ENCODE measurements at places on chromosomes 7 and 10. TPM values are rescaled to one million over a fixed set of nuclear protein-coding genes. Genes with fewer than 3 reads are reported as not detected.

- H3K36me3 ChIP-seq = no peaks in the 10 kb centered on the region
- H3K27ac ChIP-seq = peak overlapping the region; percentile 77
- DNase-seq = no peak
- peaks cover 25% of the 10 kb centered on the region for H3K4me1 ChIP-seq
Measured at GRCh38 chr10:71396084-71396710, 523 bp upstream of the CDH23 start.

NPC1L1 gene
- total RNA-seq = not detected

VPS37D gene
- total RNA-seq = 3.5 TPM

DNA sequence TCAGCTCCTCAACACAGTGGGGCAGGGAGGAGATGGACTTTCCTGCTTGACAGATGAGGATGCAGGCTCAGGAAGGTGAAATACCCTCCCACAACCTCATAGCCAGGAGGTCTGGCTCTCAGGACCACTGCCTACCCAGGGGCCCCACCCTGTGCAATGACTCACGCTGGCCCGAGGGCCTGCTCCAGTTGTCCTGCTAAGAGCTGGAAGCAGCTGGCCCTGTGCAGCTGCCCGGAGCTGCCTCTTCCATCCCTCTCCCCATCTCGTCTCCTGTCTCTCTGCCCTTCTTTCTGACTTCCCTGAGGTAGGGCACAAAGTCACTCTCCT is 123.9 kb downstream of the ZMIZ1 start:
- no peaks in the 10 kb centered on the region for H3K27me3 ChIP-seq
- DNase-seq = no peak
- H3K4me1 ChIP-seq = peaks cover 71% of the 10 kb centered on the region
- H3K4me3 ChIP-seq = no peak overlapping the region
- peak overlapping the region; percentile 48 for H3K27ac ChIP-seq

PGAM2 gene
- total RNA-seq = not detected

DNA sequence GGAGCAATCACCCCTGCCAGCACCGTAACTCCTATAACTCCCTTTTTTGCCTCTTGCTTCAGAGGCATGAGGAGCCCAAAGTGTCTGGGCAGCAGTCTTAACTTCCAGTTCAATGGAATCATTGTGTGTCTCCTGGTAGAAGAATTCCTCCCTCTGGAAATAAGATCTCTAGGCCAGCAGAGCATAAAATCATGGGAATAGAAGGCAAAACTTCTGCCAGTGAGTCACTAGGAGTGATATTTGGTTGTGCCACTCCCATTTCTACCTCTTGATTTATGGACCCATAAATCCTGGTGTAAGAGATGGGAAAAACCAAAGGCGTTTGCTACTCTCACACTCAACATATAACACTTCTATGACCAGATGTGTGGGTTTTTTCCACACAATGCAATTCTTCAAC is 104.9 kb upstream of the FAM180A start:
- H3K27me3 ChIP-seq = no peaks in the 10 kb centered on the region
- H3K4me1 ChIP-seq = no peaks in the 10 kb centered on the region
- no peak overlapping the region for H3K4me3 ChIP-seq
- no peak for DNase-seq
- H3K27ac ChIP-seq = no peak overlapping the region

DNA sequence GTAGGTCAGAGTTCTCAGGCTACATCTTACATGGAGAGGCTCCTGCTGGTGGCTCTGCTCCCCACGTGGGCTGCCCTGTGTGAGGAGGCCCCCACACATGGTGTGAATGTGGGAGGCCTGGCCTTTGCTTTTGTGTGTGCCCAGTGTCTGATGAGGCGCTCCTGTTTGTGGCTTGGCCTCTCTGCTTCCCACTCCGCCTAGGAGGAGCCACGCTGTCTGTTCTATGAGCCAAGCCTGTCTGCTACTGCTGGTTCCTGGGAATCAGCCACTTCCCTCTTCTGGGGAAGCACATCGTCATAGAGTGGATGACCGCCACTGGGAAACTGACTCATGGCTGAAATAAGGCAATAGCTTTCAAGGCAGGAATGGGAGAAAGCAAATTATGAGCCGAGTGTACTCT is 87.1 kb downstream of the CYP26A1 start:
- H3K36me3 ChIP-seq = no peaks in the 10 kb centered on the region
- H3K27ac ChIP-seq = no peak overlapping the region
- no peaks in the 10 kb centered on the region for H3K4me1 ChIP-seq

DNA sequence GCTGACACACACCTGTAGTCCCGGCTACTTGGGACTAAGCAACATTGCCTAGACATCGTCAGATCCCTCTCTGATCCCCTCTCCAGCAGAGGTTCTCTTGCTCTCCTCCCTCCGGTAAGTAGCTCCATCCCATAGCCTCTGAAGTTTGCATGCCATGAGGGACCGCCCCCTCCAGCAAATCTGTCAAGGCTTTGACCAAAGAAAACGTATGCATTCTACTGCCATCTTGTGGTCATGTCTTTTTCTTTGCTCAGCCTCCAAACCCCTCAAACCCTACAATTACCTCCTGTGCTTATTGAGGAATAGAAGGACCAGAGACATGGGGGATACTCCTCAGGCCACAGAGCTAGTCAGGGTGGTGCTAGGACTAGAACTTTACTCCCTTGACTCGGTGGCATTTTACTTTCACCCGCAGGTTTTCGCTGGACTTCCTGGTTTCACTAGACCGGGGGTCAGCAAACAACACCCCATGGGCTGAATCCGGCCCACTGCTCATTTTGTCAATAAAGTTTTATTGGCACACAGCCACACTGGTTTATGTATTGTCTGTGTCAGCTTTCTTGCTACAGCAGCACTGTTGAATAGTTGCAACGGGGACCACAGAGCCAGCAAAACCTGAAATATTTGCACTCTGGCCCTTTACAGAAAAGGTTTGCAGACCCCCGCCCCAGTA is 202.6 kb upstream of the FOXK1 start:
- H3K27me3 ChIP-seq = no peaks in the 10 kb centered on the region
- no peak overlapping the region for H3K27ac ChIP-seq
- no peak for DNase-seq
- no peak overlapping the region for H3K4me3 ChIP-seq
- no peaks in the 10 kb centered on the region for H3K36me3 ChIP-seq

DNA sequence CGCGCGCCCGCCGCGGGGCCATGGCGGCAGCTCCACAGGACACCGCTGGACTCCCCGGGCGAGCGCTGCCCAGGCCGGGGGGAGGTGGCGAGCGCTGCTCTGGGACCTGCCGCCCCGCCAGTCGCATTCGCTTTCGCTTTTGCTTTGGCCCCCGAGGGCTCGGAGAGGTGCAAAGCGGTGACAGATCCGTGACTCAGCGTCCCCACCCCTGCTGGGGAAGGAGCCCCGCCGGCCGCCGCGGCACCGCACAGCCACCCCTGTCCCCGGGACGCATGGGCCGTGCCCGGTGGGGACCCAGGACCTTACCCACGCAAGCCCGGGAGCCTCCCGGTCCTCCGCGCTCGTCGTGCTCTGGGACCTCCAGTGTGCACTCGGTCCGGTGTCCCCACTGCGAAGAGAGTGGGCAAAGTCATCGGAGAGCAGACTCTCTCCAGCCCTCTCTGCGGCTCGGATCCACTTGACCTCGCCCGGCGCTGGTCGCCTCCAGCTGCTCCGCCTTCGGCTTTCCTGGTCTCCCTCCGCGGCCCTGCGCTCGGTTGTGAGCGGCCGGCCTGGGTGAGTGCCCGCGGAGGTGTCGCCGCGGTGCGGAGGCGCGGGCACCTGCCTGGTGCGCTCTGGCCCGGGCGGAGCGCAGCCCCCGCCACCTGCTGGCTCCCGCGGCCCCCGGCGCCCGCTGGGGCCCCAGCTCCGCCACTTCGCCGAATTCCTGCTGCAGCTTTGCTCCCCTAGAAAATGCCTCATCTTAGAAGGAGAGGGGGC is at the start of gene IL15RA:
TSS of gene IL15RA (minus strand) at position 73 of the 759 bp plus-strand sequence. CDS start at position 22, 51 bp downstream.
- H3K27ac ChIP-seq = peak within 1 kb of the TSS; percentile 89
- peak; percentile 92 for DNase-seq
- H3K36me3 ChIP-seq = no peaks in the 10 kb centered on the region
- H3K4me1 ChIP-seq = peaks cover 10% of the 10 kb centered on the region
- H3K27me3 ChIP-seq = no peaks in the 10 kb centered on the region
- H3K4me3 ChIP-seq = peak within 1 kb of the TSS; percentile 79

XRCC2 gene
- total RNA-seq = 0.42 TPM

GRCh38 chr10:116741391-116742351 is 695 bp downstream of the HSPA12A start:
- peak overlapping the region; percentile 97 for H3K4me3 ChIP-seq
- H3K36me3 ChIP-seq = no peaks in the 10 kb centered on the region
- H3K27ac ChIP-seq = peak overlapping the region; percentile 96
- peaks cover 26% of the 10 kb centered on the region for H3K4me1 ChIP-seq
- no peak for DNase-seq

UNCX gene
- total RNA-seq = not detected

DNA sequence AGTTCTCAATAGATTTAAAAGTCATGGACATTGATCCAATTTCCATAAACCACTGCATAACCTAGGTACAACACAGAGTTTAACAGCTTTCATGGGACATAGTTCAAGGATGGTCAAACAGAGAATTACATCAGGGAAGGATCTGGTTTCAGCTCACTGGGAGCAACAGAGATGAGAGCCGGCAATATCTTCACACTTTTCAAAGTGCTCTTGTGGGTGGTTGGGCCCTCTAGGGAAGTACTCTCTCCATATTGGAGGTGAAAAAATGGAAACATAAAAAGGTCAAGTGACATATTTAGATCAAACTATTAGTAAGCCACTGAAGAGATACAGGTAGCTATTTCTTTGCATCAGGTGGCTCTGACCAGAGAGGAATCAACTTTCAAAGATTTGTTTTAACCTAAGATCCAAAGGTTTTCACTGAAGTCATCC is 61.8 kb upstream of the LRRN3 start:
- peaks cover 7% of the 10 kb centered on the region for H3K4me1 ChIP-seq
- H3K27ac ChIP-seq = no peak overlapping the region
- no peak for DNase-seq
- H3K36me3 ChIP-seq = no peaks in the 10 kb centered on the region
- no peaks in the 10 kb centered on the region for H3K27me3 ChIP-seq

ANKRD2 gene
- total RNA-seq = 0.33 TPM

DNA sequence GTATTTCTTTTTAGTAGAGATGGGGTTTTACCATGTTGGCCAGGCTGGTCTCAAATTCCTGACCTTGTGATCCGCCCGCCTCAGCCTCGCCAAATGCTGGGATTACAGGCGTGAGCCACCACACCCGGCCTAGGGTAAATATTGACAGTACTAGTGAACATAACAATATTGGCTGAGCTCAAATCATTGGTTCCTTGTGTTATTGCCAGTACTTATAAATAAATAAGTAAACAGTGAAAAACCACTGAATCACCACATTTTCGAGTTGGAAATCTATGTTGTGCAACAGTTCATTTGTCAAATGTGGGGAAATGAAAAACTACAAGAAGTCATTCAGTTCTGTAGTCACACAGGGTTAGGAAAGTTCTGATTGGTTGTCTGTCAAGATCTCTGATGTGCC is 15.8 kb downstream of the RPP30 start:
- no peaks in the 10 kb centered on the region for H3K27me3 ChIP-seq
- H3K27ac ChIP-seq = no peak overlapping the region
- peaks cover 47% of the 10 kb centered on the region for H3K36me3 ChIP-seq
- no peak for DNase-seq

KAT6B gene
- total RNA-seq = 75.8 TPM

GRCh38 chr7:115763347-115763746 is 267.2 kb downstream of the TFEC start:
- no peaks in the 10 kb centered on the region for H3K4me1 ChIP-seq
- no peaks in the 10 kb centered on the region for H3K36me3 ChIP-seq
- no peaks in the 10 kb centered on the region for H3K27me3 ChIP-seq
- DNase-seq = no peak

- peaks cover 31% of the 10 kb centered on the region for H3K4me1 ChIP-seq
- peak overlapping the region; percentile 99 for H3K27ac ChIP-seq
- H3K27me3 ChIP-seq = no peaks in the 10 kb centered on the region
- no peak for DNase-seq
Measured at GRCh38 chr10:13349463-13350274, 1.6 kb upstream of the SEPHS1 start.

GRCh38 chr10:12380999-12381398 is 31.7 kb downstream of the CAMK1D start:
- H3K4me1 ChIP-seq = no peaks in the 10 kb centered on the region
- H3K4me3 ChIP-seq = no peak overlapping the region
- H3K27ac ChIP-seq = no peak overlapping the region
- no peaks in the 10 kb centered on the region for H3K36me3 ChIP-seq
- no peaks in the 10 kb centered on the region for H3K27me3 ChIP-seq

- H3K27me3 ChIP-seq = no peaks in the 10 kb centered on the region
- no peaks in the 10 kb centered on the region for H3K4me1 ChIP-seq
- H3K27ac ChIP-seq = no peak overlapping the region
- no peak for DNase-seq
Measured at GRCh38 chr10:72079356-72079755, 9.0 kb downstream of the SPOCK2 start.

Measured in esophagus muscularis mucosa (tissue), 4 donors.